ENCODE measurements at places on chromosomes 16 and 17. TPM values are rescaled to one million over a fixed set of nuclear protein-coding genes. Genes with fewer than 3 reads are reported as not detected.

CBLN1 gene
- 0.61 TPM for total RNA-seq

TP53TG3B gene
- total RNA-seq, result not detected

DNA sequence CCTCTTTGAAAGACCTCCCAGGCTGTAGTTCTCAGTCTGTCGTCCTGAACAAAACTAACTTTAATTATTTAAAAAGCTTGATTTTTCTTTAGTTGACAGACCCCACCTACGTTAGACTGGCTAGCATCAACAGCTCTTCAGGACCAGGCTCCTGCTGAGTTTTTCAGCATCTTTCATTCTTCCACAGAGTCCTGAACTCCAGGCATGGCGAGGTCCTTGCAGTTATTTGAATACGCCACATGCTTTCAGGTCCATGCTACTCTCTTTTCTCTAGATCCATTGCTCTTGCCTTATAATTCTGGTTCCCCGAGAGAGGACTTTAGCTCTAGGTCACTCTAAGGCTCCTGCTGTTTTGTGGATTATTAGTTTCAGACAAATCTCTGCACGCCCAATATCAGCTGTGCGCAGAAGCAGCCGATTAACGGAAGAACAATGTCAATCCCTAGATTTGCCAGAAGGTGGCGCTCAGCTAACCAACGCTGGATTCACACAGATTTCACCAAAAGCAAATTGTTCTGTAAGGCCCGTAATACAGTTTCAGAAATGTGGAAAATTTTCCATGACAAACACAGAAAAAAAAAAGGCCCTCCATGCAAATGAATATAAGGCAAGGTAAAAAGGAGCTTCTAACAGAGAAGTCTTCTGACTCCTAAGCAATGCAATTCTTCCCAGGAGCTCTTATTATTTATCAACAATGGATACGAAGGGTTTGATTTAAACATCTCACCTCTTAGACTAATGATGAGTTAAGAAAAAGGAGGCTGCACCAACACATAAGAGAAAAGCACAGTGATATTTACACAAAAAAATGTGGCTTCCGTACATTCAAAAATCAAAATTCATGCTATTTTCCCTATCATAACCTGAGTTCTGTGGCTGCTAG is 33.5 kb upstream of the BCO1 start:
- no peak for DNase-seq

DNA sequence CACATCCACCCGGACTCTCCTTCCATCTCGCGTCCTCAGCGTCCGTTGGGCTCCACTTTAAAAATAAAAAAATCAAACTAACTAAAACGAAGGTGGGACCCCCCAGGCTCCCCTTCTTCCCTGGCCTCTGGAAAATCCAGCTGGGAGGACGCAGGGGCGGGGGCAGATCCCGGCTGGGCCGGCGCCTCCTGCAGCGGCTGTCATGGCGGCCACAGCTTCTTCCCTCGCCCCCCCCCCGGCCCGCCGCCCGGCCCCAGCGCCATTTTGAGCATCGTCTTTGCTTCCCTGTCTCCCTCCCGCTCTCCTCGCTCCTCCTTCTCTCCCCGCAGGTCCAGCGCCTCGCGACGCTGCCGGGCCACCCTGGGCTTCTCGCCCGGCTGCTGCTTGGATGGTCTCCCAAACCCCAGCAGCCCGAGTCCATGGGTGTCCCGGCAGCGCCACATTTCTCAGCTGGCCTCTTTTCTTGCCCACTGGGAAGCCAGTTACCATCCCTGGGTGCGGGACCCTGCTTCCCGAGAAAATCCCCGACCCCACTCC is 3.3 kb downstream of the HOXB2 start:
- no peak for DNase-seq

Measured in mesenteric fat pad (tissue), 1 donor.